ENCODE measurements at places on chromosomes 1 and 21.

- no peak for DNase-seq
These were observed 34.8 kb downstream of the KPNA6 start for GRCh38 chr1:32142446-32143301.

DNA sequence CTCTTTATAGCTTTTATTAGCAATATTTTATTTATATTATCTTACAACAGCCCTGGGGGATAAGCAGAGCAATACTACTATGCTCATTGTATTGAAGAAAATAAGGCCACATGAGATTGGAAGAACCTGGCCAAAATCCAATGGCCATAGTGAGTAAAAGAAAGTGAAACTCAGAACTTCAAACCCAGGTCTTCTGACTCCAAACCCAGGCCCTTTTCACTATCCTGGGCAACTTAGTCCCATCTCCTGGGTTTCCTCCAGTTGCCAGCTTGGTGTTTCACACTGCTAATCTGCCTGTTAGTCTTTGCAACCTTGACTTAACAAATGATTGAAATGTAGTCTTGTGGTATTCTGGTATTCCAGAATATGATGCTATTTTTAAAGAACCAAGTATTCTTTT, 22.4 kb upstream of the EXO1 start:
- DNase-seq = no peak

DNA sequence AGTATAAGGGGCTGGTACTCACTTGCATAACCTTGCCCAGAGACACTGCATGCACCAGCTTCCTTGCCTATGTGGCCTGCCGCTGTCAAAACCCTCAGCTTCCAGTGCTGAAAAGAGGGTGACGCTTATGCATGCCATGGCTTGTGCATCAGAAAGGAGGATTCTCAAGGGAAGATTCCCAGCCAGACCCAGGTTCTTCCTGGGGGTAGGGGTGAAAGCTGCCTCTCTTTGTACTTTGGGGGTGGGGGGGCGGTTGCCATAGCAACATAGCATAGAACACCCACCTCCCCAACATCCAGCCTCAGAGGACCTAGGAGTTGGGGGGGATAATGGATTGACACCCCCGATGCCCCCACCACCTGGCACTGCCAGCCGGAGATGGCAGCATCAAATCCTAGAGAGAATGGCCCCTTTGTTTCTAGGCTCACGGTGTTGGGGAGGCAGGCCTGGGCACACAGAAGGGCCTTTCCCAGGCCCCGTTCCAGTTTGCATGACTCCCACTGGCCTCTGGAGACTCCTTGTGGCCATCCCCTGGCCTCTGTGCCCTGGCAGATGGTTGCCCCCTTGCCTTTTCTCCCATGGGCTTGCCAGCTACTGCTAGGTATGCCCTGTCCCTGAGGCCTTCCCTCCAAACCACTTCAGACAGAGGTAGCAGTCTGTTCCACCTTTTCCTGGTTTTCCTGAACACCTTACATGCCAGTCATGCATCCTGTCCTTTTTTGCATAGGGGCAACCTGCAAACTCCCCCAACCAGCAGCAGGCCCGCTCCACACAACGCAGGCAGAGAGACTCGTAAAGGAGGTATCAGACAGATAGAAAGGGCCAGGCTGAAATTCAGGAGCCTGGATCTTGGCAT, 44.6 kb downstream of the RHBG start:
- no peak for DNase-seq

DNA sequence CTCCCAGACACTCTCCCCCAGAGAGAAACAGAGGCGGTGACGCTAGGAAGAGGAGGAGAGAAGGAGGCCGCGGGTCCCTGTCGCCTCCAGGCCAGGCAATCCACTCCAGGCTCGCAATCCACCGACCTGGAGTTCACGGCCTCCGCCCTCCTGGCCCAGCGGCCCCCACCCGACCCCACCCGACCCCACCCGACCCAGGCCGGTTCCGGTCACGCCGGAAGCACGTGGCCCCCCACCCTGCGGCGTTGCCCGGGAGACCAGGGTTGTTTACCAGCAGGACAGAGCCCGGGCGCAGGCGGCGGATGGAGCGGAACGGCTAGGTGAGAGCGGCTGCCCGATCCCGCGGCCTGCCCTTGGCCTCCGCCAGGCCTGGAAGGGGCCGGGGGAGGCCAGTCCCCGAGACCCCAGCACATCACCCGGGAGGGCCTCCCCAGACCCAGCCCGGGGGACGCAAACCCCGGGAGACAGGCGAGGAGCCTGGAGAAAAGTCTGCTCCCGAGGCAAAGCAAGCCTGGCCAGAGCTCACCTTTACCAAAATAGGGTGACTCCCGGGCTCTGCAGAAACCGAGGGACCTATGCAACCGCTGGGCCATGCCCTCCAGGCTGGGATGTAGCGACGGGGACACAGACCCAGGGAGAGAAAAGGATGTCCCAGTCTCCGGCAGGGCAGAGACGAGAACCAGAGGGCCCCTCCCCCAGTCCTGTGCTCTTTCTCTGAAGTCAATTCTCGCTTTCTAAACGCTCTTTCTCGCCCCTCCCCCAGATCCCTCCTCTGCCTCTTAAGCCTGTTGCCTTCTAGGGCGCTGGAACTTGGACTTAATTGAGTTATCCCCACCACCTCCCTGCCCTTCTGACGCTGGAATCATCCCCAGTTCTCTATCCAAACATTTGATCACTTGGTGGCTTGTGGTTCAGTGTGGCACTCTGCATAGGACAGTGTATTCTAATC, at the start of the genes PLA2G2C and UBXN10:
TSS of gene PLA2G2C (minus strand) at position 685 of the 949 bp plus-strand sequence. CDS start 9,155 bp downstream, outside the sequence.
TSS of gene UBXN10 (plus strand) at position 263 of the 949 bp plus-strand sequence. CDS start 4,466 bp downstream, outside the sequence.
- peak; percentile 44 for DNase-seq

- no peak for DNase-seq
These were observed 85.1 kb downstream of the JAK1 start for GRCh38 chr1:64881281-64881680.

GRCh38 chr1:116429821-116430374, 56.9 kb downstream of the ATP1A1 start:
- no peak for DNase-seq

GRCh38 chr1:94384485-94385265, 33.5 kb upstream of the ABCD3 start:
- DNase-seq = no peak

DNA sequence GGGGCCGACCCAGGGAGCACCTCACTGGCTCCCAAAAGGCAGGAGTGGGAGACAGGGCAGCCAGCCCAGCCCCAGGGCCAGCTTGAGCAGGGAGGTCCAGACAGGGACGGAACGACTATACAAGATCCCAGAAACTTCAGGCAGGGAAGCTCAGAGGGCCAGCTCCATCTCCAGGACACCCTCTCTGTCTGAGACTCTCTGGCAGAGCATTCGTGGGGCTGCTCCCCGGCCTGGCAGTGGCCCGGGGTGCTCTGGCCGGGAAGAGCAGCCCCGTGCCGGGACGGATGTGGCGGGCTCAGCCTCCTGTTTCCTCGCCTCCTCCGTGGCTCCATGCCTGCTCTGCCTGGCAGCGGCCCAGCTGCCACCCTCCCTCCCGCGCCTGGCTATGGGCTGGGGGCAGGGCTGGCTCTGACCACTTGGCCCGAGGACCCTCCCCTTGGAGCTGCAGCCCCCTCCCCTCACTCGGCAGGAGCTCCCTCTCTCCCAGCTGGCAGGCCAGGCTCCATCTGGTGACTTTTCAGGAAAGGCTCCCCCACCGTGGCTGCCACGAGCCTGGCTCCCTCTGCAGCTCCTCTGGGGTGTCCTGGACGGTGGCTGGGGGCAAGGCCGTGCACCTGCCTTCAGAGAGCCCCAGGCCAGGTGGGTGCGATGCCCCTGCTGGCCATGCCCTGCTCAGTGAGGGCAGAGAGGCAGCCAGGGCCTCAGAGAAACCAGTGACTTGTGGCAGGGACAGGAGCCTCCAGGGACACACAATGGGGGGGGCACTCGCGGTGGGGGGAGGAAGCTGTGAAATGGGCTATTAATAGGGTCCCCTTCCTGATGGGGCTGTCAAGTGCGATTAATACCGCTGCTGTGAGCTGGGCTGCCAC, 5.6 kb upstream of the PLCH2 start:
- DNase-seq = no peak

- no peak for DNase-seq
These were observed 2.4 kb upstream of the IKBKE start for GRCh38 chr1:206467915-206468314.

DNA sequence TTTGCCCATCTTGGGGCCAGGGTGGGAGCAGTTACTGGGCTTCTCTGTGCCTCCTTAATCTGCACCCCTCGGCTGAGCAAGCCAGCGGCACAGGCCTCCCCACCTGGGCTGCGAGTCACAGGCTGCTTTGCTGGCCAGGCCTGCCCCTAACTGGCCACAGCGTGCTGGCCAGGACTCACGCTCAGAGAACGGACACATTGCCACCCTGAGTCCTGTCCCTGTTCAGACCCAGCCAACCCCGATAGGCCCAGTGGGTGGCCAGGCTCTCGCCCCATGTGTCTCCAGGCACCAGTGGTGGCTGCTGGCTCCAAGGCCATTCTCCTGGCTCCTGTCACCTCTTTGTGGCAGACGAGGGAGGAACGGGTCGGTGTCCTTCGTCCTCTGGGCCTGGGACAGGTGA, 61.3 kb downstream of the MORN1 start:
- no peak for DNase-seq

DNA sequence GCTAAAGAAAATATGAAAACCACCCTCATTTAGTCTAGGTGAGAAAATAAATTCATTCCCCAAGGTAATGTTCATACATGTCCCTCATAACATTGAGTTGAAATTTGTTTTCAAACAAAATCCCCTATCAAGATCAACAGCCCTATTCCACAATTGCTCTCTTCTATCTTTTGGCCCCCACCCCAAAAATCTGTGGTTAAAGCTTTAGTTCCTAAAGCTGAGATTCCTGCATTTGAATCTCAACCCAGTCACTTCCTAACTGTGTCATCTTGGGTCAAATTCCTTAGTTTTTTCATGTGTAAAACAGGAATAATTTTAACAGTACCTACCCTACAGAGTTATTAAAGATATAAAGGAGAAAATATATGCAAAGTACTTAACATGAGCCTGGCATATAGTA, 22.0 kb downstream of the KIAA0319L start:
- DNase-seq = no peak

DNA sequence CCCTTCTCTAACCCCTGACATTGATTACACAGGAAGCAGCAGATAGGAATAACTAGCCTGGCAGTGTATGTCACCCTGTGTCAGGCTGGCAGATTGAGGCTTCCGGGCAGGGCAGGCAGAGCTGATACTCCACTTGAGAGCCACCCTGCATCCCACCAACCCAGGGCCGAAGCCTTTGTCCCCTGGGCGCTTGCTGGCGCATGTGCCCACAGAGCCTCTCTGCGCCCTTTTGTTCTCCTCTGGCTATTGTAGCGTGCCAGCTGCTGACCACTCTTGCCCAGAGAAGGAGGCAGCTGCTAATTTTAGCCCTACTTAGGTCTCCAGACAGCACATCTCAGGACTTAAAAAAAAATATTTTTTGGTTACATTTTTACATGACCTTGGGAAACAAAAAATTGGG, 304.9 kb downstream of the HHAT start:
- DNase-seq = no peak
